ENCODE measurements at places on chromosomes 4 and X. TPM values are rescaled to one million over a fixed set of nuclear protein-coding genes. Genes with fewer than 3 reads are reported as not detected.

- peak; percentile 8 for DNase-seq
These were observed 128.2 kb downstream of the SLC7A11 start for GRCh38 chr4:138113819-138114400.

GRCh38 chrX:7086384-7086783 is 61.1 kb upstream of the STS start:
- DNase-seq = no peak

- DNase-seq = no peak
These were observed 196.8 kb upstream of the RPS6KA3 start for GRCh38 chrX:20463296-20464075.

RAB40AL gene
- total RNA-seq = not detected

- DNase-seq = no peak
These were observed 43.6 kb upstream of the UCP1 start for GRCh38 chr4:140612357-140612756.

- DNase-seq = peak; percentile 22
These were observed 233.4 kb upstream of the FAM47A start for GRCh38 chrX:34365471-34365870.

- DNase-seq = no peak
These were observed 45.0 kb upstream of the IL13RA1 start for GRCh38 chrX:118682258-118683014.

DNA sequence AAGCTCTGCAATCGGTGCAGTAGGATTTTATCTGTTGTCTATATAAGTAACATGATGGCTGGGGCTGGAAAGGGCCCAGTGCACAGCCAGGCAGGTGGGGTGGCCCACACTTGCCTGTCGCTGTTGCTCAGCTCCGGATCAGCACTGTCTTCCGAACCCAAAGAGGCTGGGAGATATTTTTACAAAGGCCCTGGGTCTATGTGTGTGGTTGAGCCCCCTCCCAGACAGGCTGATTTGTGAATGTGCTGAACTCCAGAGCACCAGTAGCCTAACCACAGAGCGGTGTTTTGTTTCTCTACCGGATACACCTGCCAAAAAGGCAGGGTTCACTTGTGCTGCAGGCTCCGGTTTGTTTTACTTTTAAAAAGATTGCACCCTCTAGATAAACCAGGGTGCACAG is 33.5 kb upstream of the CHRNA9 start:
- DNase-seq = no peak

DNA sequence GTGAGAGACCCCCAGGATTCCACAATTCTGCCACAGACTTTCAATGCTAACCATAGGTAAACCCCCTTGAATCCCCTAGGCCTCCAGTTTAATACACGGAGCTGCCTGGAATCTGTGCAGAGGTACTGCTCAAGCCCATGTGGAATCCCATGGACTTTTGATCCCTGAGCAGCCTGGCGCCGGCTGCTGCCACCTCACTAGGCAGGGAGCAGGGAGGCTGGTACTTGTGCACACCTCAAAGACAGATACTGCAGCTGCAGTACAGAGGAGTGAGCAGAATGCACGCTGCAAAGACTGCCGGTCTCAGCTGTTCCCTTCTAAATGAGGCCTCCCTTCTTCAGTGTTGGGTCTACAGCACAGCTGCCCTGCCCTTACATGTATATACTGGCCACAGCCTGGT is 79.4 kb downstream of the RPS6KA6 start:
- no peak for DNase-seq

SMIM43 gene
- total RNA-seq = not detected

TEC gene
- total RNA-seq = not detected

DNA sequence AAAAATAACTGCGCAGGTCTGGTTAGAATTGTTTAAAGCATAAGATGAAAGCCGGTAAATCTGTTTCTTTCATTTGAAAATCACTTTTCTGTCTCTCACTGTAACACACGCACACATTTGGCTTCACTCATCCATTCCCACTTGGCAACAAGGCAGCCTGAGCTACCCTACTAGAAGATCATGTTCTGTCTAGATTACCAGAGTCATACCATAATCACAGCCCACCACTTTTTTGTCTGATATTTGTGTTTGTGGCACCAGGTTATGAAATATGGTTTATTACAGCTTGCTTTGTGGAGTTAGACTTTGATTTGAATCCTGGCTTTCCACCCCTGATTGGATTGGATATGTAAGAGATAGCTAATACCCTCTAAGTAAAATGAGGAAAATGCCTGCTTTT is 2.2 kb downstream of the USO1 start:
- no peak for DNase-seq

- DNase-seq = no peak
These were observed 553.8 kb upstream of the GNPDA2 start for GRCh38 chr4:45280121-45280520.

DNA sequence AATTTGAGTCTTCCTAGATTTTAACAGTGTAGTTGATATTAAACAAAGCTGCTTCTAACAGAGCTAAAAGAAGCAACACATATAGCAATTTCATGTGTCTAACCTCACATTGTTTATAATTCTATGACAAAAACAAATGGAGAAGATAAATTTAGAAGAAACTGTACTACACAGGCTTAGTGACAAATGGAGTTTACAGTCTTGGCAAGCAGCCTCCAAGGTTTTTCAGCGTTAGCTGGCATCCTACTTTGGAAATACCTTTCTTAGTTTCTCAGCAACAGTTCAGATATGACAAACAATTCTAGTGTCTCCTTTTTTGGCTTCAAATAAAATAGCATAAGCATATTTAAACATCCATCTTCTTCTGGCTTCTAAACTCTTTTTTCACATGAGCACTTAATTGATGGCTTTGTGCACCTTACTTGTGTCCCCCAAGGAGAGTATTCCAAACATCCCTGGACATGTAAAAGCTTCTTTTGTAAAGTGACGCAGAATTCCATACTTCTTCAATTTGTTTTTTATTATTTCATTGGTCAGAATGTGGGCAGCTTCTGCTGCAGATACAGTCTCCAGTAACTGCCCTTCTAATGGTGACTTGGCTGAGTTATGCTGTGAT is 249.8 kb downstream of the ANTXR2 start:
- peak; percentile 25 for DNase-seq

GRCh38 chr4:26031704-26032103 is 117.7 kb downstream of the SMIM20 start:
- DNase-seq = no peak

TRIM61 gene
- total RNA-seq = not detected

HPGDS gene
- total RNA-seq = not detected

PLS3 gene
- total RNA-seq = 80.5 TPM

Data from A172 (cell line).